Stimulated activated effector memory CD8-positive, alpha-beta T cell treated with anti-CD3 and anti-CD28 coated beads, Interleukin-12 subunit alpha, Interleukin-12 subunit beta, amount 100 ng/mL, for 72 hours (primary cell): ENCODE measurements at places on chromosomes 2 and 18.

DNA sequence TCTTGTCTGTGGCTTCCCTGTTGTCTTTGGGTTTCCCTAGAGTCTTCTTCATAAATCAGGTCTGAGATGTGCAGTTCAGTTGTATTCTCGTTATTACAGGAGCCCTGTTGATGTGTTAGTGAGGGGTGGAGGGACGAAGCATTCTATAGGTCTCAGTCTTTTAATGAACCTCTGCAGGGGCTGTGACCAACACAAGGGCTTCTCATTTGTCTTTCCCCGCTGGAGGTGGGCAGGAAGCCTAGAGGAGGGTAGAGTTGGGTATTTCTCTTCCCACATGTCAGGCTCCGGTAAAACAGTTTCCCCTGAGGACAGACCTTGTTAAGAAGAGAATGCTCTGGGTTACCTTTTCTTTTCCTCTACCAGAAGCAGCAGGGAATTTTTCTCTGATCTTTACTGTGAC, 31.2 kb downstream of the PROC start:
- no peak for DNase-seq

GRCh38 chr2:34099377-34099776, 500.3 kb upstream of the FAM98A start:
- no peak for DNase-seq

GRCh38 chr18:57433934-57434535, 1.1 kb upstream of the ONECUT2 start:
- DNase-seq, result no peak

GRCh38 chr2:29033172-29033571, 41.2 kb downstream of the PCARE start:
- no peak for DNase-seq

GRCh38 chr2:226799976-226800940, 638 bp upstream of the IRS1 start:
- peak; percentile 53 for DNase-seq

DNA sequence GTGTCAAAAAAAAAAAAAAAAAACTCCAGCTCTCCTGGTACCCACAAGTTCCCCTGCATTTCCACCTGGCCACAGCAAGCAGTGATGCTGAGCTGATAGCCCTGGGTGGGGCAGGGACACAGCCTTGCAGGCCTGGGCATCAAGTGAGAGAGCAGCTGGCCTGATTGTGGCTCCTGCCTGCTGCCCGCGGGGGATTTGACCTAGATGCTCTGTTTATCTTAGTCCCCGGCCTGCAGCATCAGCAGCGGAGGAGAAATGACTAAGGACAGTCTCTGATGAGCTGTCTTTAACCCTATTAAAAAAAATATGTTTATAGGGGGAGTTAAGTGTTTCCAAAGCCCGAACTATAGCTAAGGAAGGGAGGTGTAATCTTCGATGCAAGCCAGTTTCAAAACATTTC, 102.6 kb downstream of the MTCL1 start:
- DNase-seq, result no peak

GRCh38 chr2:219560037-219560892, 11.1 kb downstream of the OBSL1 start:
- DNase-seq, result no peak

- DNase-seq, result no peak
Measured at GRCh38 chr2:110677080-110677479, 783 bp downstream of the BUB1 start.

DNA sequence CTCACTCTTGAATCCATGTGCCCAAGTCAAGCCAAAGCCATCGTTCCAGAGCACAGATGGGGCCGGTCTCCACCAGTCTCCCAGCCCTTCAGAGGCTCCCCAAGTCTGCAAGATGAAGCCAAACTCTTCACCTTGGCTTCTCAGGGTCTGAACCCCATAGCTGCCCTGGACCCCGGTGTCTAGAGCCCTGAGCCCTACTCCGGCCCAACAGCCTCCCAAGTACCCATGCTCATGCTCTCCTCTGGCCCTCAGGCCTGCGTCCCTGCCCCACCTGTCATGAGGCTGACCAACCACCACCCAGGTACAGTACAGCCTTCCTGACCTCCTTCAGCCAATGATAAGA, 46.0 kb downstream of the ZNF516 start:
- DNase-seq, result no peak

DNA sequence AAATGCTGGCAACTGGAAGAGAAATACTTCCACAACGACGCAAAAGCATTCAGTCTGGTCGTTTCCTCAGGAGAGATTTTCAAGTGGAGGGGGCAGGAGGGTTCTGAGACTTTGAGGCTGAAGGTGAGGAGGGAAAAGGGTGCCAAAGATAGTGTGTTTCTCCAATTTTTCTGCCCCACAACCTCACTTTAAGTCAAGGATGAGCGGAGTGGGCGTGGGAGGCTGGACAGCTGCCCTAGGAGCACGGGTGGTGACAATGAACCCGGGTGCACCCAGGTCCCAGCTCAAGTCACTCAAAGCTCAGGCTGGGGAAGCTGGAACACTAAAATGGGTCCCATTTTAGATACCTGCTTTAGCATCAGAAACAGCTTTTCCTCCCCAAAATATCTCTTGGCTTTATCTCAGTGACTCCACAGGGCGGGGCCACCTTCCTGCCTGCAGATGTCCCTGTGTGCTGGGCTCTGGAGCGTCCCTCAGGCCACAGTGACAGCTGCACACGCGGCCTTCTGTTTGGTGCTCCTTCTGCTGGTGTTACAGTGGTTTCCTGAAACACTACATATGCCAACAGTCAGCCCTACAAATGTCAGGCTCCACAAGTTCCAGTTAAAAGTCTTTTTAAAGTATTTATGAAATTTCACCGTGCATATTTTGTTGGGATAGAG, 1.4 kb upstream of the MBP start:
- peak; percentile 56 for DNase-seq
